ENCODE measurements at places on chromosomes 3 and 15.
A peak's percentile ranks its signal among the peaks of the same experiment; 100 is the strongest.

GRCh38 chr15:92079047-92079446, 225.5 kb downstream of the SLCO3A1 start:
- DNase-seq: peak; percentile 50

DNA sequence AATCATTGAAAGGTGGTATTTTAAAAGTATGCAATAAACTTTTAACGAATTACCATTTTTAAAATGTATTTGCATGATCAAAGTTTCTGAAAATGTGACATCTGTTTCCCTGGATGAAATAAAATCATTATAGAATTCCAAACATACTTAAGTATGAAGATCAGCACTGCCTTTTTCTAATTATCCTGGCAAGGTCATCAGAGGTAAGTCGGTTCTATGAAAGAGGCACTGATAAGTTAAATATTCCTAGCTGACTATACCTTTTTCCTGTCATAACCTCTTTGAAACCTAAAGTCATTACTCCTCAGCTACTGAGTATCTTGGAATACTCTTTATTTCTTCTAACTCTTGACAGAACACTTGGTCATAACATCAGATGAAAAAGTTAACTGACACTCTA, 406.1 kb upstream of the ALCAM start:
- no peak for DNase-seq

GRCh38 chr15:70475921-70476320, 287.4 kb downstream of the UACA start:
- DNase-seq: no peak

GRCh38 chr15:101027273-101027901, 108.2 kb downstream of the LRRK1 start:
- DNase-seq: no peak

DNA sequence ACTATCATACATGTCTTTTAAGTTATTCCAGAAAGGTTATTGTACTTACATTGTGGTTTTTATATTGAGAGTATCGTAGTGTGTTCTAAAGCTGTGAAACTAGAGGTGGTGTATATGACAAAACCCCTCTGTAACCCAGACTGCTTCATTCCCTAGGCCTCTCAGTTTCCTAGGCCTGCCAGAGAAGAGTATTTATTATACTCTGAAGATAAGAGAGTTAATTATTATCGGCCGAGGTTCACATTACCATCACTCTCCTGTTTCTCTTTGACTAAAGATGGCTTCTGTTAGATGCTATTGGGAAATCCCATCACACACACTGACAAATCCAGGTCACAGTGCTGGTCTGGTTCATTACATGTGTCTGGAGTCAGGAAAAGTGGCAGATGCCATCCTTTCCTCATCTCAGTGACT, 20.5 kb downstream of the EXOSC7 start:
- DNase-seq: no peak

DNA sequence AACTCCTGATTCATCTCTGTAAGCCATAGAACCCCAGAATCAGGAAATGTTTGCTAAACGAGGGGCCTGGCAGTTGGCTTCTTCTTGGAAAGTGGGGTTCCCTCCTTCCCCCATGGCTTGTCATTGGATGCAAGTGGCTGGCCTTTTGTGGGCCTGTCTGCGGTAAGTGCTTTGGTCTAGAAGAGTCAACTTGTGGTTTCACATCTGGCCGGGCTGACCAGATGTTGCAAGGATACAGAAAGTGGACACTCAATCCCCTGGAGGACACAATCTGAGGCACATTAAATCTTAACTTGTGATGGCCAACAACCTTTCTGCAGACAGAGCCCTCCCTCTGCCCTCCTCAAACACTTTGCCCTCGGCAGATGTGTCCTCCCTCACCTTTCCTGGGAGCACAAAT, 1.1 kb downstream of the FAH start:
- DNase-seq: no peak

GRCh38 chr3:117790235-117790987, 1080.8 kb downstream of the TUSC7 start:
- no peak for DNase-seq

DNA sequence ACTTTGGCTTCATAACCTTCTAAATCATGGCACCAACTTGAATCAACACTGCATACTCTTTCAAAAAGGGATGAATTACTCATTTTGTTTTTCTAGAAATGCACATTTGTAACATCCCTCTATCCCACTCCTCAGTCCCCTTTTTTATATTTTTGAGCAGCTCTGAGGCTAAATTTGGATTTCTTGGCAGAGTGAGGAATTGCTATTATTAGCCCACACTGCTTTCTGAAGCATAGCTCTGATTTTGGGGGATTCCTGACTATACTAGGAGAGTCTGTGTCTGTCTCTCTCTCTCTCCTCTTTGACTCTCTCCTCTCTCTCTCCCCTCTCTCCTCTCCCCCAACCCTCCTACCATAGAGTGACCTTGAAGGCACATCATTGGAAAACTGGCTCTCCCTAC, 76.6 kb downstream of the RBPMS2 start:
- no peak for DNase-seq

- DNase-seq: no peak
These were observed 30.8 kb downstream of the POMGNT2 start for GRCh38 chr3:43074901-43075689.

- DNase-seq: peak; percentile 96
These were observed 7.3 kb downstream of the CSK start for GRCh38 chr15:74789171-74789631.

- DNase-seq: no peak
These were observed 1131.5 kb downstream of the SI start for GRCh38 chr3:163946785-163947184.

- no peak for DNase-seq
These were observed 299 bp downstream of the PAQR9 start for GRCh38 chr3:142963234-142963515.

- peak; percentile 45 for DNase-seq
These were observed 26.9 kb upstream of the THRB start for GRCh38 chr3:24521420-24522145.

DNA sequence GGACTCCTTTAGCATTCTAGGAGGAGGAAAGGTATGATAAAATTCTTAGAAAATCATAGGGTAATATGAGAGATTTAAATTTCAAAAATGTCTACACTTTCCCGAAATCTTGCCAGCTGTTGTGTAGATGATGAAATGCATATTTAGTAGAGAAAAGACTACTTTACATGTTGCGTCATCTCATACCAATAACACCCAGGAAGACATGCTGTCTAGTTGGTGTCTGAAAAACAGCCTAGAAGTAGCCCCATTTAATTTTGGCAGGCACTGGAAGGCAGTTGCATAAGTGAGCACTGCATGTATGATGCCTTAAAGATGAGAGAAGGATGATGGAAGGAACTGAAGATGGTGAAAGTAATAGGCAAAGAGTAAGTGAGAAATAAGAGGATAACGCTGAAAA, 310.5 kb upstream of the TPM1 start:
- no peak for DNase-seq

GRCh38 chr15:87720235-87720634, 536.3 kb downstream of the NTRK3 start:
- DNase-seq: no peak

DNA sequence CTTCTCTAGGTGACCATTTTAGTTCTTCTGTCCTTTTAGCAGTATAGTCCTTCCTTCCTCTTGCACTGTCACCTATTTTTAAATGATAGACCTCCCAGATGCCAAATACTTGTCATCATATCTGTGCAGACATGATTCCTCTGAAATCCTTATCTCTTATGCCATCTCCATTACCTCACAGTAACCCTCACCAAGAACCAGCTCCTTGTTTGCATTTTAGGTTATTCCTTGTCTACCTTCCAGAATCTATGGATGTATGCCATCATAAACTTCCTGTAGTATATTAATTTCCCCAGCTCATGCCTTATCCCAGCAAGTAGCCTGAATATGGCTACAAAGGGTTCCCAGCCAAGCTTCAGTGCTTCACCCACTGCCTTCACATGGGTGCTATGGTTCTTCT, 1347.2 kb downstream of the ROBO1 start:
- DNase-seq: no peak

DNA sequence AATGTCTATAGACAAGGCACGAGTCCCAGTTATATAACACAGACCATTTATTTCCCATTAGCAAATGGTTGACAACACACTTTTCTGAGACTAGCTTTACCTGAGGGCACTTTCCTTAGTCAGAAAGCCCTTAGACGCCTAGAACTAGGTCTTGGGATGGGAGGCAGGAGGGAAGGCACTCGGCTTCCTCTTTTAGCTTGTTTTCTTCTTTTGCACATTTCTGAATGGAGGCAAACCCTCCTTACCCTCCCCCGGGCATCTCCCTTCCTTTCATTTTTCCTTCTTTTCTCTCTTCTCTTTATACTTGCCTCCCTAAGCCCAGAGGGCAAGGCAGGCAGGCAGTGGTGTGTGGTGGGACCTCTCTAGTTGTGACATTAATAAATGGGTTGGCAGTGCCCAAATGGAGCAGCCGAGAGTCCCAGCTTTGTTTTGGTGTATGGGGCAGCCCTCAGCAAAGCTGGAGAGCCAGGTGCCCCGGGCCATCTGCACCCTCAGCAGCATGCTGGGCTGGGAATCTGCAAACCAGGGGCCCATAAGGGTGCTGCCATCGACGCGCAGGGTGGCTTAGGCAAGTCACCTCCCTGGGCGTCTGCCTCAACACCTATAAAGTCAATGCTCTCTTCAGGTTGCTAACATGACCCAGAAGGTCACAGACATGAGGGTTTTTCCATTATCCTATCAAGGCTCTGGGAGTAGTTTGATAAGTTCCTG, 21.1 kb upstream of the BCL2L10 start:
- DNase-seq: no peak

DNA sequence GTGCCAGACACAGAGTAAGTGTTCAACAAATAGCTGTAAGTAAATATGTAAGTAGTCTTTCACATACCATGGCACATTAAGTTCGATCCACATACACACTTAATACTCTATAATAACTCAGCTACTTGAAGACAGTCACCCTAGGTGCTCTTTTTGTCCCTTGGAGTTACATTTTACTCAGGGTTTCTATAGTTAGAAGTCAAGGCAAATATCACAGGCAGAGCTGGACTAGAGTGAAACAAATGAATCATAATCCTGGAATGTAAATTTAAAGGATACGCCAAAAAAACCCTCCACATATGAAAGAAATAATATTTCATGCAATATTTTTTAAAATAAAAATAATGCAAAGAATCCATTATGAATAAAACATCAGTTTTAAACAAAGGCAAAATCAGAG, 461.8 kb downstream of the MAGI1 start:
- DNase-seq: no peak

DNA sequence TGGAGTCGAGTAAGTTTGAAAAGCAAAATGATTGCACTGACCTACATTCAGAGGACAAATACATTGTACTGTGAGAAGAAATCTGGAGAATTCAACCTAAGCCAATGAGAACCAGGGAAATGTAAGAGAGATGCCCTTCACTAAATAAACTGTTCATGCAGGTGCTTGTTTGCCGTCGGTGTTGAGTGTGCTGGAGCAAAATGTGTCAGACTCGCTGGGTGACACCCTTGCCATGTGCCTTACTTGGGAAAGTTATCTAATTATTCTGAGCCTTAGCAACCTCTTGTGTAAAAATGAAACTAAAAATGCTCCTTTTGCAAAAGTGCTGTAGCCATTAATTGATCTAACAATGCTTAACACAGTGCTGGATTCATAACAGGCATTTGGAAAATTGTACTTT, 140.4 kb downstream of the GABRB3 start:
- no peak for DNase-seq

- no peak for DNase-seq
These were observed 186.5 kb upstream of the LINGO1 start for GRCh38 chr15:77819048-77819850.

GRCh38 chr3:60240492-60240891, 1010.8 kb downstream of the FHIT start:
- no peak for DNase-seq

All from RPMI8226 (cell line).